ENCODE measurements at places on chromosomes 5 and 9.
A peak's percentile ranks its signal among the peaks of the same experiment; 100 is the strongest.

DNA sequence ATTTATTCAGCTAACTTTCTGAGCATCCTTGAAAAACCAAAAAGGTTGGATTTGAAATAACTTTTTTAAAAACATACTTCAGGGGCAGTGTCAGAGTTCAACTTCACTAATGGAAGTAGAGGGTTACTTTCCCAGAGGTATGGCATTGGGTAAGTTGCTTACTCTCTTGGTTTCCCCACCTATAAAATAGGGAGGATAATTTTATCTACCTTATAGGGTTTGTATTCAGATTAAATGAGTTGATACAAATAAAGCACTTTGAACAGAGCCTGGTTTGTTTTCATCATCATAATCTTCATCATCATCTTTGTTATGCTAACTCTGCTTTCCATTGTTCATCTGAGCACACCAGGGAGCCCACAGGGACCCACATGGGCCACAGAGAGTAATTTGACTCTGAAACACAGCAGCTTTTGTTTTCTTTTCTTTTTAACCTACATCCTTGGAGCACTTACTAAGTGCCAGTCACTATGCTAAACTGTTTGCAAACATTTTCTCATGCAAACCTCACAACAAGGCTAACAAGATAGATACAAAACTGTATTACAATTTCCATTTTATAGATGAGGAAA lies 179.1 kb upstream of the SLC24A2 start:
- no peak for DNase-seq

GRCh38 chr5:12109075-12109688 lies 204.9 kb upstream of the CTNND2 start:
- DNase-seq, result no peak

DNA sequence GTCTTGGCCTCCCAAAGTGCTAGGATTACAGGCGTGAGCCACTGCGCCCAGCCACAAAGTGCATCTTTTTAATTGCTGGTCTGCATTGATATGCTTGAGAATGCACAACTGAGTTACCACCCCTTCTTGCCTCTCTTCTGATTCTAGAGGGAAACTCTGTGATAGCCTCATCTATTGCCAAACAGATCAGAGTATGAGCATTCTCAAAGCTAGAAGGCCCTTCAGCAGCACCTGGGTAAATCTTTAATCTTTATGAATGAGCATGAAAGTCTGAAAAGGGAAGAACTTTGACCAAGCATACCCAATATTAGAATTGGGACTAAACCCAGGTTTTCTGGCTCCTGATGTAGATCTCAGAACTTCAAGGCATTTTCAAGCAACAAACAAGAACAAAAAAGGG lies 298.3 kb upstream of the TNC start:
- no peak for DNase-seq

DNA sequence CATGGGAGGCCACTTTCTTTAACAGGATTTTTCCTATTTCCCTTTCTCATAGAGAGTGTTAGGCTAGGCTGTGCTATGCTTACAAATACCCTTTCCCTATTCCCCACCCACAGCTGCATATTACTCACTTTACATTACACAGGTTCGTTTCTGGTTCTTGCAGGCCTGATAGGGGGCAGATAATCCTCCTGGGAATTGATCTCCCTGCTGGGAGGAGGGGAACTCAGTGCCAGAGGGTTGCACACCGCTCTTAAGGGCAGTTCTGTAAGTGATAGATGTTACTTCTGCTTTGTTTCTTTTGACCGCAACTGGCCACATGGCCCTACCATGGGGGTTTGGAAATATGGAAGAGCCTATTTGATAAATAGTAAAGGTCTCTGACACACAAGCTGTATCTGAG lies 54.0 kb upstream of the NTRK2 start:
- no peak for DNase-seq

DNA sequence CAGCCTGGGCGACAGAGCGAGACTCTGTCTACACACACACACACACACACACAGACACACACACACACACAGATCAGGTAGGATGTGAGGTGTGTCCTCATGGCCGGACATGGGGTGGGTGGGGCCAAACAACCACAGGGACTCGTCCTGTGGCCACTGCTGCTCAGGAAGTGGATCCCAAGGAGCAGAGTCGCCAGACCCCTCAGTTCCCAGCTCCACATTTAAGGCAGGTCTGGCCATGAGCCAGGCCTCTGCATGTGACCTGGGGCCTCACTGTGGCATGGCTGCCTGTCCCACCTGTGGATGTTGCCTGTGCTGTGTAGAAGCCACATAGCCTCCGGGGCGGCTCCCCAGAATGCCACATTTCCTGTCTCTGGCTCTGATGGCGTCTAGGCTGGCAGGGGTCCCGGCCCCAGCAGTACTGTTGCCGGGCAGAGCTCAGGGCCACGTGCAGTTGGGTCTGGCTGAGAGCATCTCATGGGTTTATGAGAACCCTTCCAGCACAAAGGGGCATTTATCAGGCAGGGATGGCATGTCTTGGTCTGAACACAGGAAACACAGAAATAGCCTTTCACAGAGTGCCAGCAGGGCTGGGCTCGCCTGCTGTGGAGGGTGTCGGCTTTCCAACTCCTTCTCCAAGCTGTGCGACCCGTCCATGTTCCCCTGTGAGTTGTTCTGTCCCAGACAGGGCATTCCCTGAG lies 9.9 kb upstream of the NINJ1 start:
- DNase-seq, result no peak

- peak; percentile 82 for DNase-seq
Measured at GRCh38 chr5:150486402-150487198, 21.3 kb upstream of the NDST1 start.

- no peak for DNase-seq
Measured at GRCh38 chr9:2787065-2787464, 56.8 kb downstream of the PUM3 start.

DNA sequence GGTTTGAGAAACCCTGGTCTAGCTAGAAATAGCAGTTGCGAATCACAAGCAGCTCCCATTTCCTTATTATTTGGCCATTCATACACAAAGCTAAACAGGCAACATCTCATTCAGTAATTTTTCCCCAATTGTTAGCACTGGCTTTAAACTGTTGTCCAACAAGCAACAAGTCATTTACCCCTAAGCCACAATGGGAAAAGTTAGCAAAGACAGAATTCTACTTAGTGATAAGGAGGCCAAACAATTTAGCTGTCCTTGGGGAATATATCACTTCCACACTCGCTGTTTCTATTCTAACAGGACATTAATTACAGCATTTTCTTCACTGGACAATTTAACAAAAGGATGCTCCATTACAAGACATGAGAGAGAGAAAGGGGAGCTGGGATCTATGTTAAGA lies 2.8 kb downstream of the MYO10 start:
- no peak for DNase-seq

DNA sequence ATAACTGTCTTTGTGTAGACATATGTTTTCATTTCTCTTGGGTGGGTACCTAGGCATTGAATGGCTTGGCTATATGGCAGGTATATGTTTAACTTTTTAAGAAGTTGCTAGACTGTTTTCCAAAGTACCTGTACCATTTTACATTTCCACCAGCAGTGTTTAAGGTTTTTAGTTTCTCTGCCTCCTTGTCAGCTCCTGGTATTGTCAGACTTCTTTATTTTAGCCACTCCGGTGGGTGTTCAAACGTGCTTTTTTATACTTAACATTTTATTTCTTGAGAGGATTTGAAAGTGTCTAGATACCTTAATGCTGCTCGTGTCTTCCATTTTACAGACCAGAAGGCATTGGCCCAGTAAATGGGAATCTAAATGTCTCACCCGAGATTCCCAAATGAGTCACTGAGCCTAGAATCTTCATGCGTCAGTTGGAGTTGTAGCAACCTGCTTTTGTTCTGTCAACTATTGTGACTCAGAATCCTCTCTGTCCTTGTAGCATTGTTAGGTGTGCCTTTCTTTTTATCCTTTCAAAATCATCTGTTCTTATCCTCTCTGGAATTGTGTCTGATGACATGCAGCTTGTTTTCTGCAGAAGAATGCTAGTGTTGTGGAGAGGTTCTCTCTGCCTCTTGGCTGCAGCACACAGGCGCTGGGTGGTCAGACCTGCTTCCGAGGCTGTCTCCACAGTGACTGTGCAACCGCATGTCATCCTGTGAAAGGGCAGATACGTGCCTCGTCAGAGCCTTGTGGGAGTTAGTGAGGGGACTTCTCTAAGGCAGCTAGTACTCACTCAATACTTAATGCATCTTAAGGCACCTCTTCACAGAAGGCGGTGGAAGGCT lies 291.8 kb downstream of the AOPEP start:
- DNase-seq, result no peak

GRCh38 chr9:106333481-106333880 lies 529.5 kb upstream of the ZNF462 start:
- DNase-seq, result no peak

GRCh38 chr5:178069909-178070308 lies 43.4 kb upstream of the N4BP3 start:
- DNase-seq, result no peak

- DNase-seq, result no peak
Measured at GRCh38 chr9:120526534-120526933, 53.4 kb downstream of the CDK5RAP2 start.

GRCh38 chr9:126374366-126374781 lies 47.7 kb downstream of the MVB12B start:
- no peak for DNase-seq

DNA sequence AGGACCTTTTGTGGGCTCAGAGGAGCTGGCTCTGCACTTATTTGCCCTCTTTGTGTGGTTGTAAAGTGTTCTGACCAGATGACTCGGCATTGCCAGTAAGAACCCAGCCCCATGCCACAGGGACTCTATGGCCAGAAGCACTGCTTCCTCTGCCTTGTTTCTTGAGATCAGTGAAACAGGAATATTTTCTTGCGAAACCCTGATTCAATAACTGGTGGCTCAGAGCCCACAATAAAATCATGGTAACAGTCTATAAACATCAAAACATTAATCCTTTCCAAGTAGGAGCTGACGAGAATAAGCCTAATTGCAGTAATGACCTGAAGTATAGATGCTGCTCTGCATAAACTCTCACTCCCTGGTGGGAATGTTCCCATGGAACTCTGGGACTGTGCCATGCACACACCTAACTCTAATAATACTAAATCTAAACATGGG lies 344.3 kb downstream of the ZNF608 start:
- DNase-seq, result no peak
